Regular cardiac myocyte (primary cell): ENCODE measurements at places on chromosomes 2 and 18. TPM values are rescaled to one million over a fixed set of nuclear protein-coding genes. Genes with fewer than 3 reads are reported as not detected.

MOGAT1 gene
- total RNA-seq: not detected in 2 replicates

DNAJC5G gene
- not detected in 2 replicates for total RNA-seq

DGUOK gene
- total RNA-seq: 56.1 and 73.4 TPM in 2 replicates

STARD6 gene
- 0.28 TPM in 1 of 2 replicates, not detected in the other for total RNA-seq

CELF4 gene
- under 0.01 TPM in 1 of 2 replicates, not detected in the other for total RNA-seq

TMEM198 gene
- 0.96 and 2.0 TPM in 2 replicates for total RNA-seq

SERPINB11 gene
- total RNA-seq: not detected in 2 replicates

LTBP1 gene
- total RNA-seq: 214 and 375 TPM in 2 replicates

CIDEA gene
- total RNA-seq: 0.58 TPM in 1 of 2 replicates, not detected in the other

BCL11A gene
- 0.19 and 0.28 TPM in 2 replicates for total RNA-seq

CABYR gene
- 2.3 and 5.9 TPM in 2 replicates for total RNA-seq

EMILIN1 gene
- total RNA-seq: 137 and 184 TPM in 2 replicates

SLC19A3 gene
- 0.19 and 1.7 TPM in 2 replicates for total RNA-seq

ACKR3 gene
- total RNA-seq: 0.58 and 5.4 TPM in 2 replicates

HOXD13 gene
- not detected in 2 replicates for total RNA-seq

CASP10 gene
- 6.1 and 8.2 TPM in 2 replicates for total RNA-seq

CYS1 gene
- total RNA-seq: 0.58 and 1.7 TPM in 2 replicates

MOCOS gene
- 2.9 and 4.8 TPM in 2 replicates for total RNA-seq

LIMS4 gene
- total RNA-seq: 8.1 and 14.1 TPM in 2 replicates

AFTPH gene
- 33.4 and 44.3 TPM in 2 replicates for total RNA-seq

PRSS56 gene
- total RNA-seq: not detected in 2 replicates

ARHGAP28 gene
- total RNA-seq: 0.77 and 5.4 TPM in 2 replicates

SH3RF3 gene
- total RNA-seq: 2.8 and 2.9 TPM in 2 replicates

SLC16A14 gene
- 0.58 and 2.3 TPM in 2 replicates for total RNA-seq

CYTIP gene
- total RNA-seq: 5.0 and 5.9 TPM in 2 replicates
